ENCODE measurements at places on chromosomes 5 and 9.

GRCh38 chr9:111825468-111826145, 30.9 kb upstream of the SHOC1 start:
- DNase-seq = no peak

GRCh38 chr5:94893412-94894135, 275.1 kb downstream of the SLF1 start:
- DNase-seq = no peak

DNA sequence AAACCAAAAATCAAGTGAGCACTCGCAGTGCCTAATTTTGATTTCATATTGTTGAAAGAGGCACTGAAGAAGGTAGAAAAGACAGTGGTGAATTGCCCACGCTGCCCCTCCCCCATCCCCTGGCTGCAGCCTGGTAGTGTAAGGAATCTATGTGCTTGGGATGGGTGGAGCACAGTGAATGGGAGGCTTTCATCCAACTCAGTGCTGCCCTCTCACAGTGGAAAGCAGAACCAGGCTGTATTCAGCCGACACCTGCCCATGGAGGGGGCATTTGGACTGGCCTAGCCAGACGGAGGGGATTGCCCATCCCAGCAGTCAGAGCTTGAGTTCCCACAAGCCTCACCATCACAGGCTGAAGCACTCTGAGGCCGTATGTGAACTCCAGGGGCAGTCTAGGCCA, 800.4 kb upstream of the DMAC1 start:
- DNase-seq = no peak

DNA sequence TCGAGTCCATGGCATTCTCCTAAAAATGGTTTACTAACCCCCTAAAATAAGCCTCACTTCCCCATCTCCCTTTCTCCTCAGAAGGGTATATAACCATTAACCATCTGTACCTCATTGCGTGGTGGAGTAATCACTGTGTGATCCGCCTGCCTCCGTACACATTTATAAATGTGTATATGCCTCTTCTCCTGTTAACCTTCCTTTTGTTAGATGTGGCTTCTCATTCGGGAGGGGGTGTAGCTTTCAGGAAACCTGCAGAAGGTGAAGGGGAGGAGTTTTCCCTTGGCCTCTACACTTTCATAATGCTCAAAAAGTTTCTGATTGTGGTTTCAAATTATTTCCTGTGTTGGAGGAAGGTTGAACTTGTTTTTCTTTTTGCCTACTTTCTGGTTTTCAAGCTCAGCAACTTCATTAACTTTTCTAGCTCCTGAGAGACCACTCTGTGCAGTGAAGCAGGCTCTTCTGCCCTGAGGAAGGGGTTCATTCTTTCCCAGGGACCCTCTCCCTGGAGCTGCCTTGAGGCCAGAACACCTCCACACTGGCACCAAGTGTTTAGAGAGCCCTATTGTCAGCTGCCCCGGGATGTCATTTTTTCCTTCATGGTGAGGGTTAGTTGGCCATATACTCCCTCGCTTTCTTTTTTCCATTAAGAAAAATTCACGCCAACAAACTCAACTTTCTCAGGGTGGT, 46.9 kb downstream of the RASGRF2 start:
- DNase-seq = no peak

DNA sequence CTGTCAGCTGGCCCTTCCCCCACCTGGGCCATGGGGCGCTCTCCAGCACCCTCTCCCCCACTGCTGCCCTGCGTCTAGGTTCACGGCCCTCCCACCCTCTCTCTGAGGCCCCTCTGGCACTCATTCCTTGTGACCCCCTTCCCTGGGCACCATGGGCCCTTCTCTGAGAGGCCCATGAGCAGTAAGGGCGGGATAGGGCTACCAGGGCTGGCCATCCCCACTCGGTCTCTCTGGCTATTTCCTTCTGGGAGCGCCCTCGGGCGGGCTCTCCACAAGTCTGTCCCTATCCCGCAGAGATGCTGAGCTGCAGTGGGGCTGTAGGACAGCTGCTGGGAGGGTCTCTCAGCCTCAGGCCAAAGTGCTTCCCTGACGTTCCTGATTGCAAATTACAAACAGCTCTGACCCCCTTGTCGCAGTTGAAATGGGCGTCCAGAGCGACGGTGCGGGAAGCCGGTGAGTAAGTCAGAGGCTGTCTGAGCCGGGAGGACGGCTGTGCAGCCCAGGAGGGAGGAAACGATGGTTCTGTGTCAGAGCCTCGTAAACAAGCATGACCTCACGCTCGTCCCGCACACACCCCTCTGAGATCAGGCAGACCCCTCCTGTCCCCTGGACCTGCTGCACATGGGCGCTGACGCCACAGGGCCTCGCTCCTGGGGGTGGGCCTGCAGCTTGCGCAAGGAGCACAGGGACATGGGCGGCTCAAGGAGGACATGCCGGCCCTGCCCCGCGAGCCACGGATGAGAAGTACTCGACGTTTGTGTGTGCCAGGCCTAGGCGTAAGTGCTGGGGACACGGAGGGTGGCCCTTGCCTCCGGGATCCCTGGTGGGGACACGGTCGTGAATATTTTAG, 36.3 kb upstream of the GFPT2 start:
- no peak for DNase-seq

GRCh38 chr5:123808461-123809380, 296.7 kb downstream of the CSNK1G3 start:
- no peak for DNase-seq

- DNase-seq = no peak
Measured at GRCh38 chr9:81396528-81396927, 292.8 kb downstream of the TLE1 start.

GRCh38 chr9:105143136-105143430, 101.4 kb upstream of the SLC44A1 start:
- no peak for DNase-seq

GRCh38 chr5:179817470-179817840, 3.2 kb upstream of the SQSTM1 start:
- DNase-seq = no peak

DNA sequence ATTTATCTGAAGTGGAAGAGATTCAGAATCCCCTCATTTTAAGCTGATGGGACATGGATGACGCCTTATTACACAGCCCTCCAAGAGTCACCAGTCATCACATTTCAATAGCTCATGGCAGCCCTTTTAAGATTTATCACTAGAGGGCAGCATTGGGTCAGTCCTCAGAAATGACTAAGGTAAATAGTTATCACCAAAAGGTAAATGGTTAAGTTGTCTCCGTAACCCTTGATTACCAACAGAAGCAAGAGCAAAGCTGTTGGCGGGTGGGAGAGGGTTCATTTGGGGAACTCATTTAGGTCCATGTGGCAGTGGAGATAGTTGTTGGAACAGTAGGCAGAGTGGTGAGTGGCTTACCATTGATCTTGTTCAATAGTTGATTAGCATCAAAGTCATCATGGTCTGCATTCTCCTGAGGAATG, 12.0 kb upstream of the C9 start:
- DNase-seq = no peak

DNA sequence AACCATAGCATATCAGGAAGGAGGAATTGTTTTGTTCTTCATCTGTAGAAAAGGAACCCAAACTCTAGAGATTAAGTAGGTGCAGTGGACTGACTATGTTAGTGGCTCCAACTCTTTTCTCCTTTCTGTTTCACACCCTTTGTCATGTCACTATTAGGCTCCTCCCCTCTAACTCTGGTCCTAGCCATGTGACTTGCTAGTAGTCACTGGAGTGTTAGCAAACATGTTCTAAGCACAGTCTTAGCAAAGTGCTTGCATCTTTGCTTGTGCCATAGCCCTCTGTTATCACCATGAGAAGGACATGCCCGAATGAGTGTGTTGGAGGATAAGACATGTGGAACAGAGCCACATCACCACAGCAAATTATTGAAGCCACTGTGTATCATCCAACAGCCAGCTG, 55.4 kb upstream of the PPP3R2 start:
- no peak for DNase-seq

Data from activated T-helper 9 cell treated with anti-CD3 and anti-CD28 coated beads, Interleukin-2, amount 50 U/mL, for 16 hours (primary cell).